ENCODE measurements at places on chromosomes 12 and 14.
A peak's percentile ranks its signal among the peaks of the same experiment; 100 is the strongest.

DNA sequence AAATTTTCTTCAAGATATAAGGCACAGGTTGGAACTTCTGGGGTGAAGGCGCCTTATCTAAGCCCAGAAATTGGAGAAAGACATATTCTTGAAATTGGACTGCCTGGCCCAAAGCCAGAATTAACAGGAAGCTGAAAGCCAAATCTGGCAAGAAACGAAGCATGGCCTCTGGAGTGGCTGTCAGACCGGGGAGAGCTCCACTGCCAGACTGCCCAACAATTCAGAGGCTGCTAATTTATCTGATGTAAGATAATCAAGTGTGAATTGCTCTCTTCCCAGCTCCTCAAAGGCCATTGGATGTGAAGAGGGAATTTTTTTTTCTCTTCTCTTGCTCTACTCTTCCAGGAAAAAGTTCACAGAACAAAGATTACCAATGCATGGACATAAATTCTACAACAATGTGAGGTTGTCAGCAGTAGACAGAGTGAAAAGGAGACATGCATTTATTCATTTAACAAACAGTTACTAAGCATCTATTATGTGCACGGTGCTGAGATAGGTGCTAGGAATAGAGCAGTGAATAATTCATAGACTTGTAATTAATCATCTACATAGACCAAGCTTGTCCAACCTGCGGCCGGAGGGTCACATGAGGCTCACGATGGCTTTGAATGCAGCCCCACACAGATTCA is at the start of gene GDF3:
Gene GDF3 (minus strand): TSS at position 210 of the 632 bp plus-strand sequence. CDS start 47 bp downstream, at position 163.
- peak; percentile 52 for DNase-seq

DNA sequence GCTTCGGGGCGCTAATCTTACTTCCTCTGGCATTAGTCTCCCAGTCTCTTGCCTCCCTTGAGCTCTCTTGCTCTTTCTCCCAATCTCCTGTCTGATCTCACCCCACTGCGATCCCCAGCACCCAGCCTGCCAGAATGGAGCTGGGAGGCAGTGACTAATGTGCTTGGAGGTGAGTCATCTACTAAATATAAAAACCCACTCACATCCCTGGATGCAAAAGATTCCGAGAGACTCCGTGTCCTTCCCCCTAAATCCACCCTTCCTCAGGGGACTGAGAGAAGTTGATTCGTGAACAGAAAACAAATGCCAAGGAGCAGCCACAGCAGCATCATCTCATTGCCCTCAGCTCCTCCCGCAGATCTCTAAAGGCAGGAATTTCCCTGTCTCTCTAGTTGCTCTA is 45.7 kb upstream of the KCNA5 start:
- DNase-seq: no peak

DNA sequence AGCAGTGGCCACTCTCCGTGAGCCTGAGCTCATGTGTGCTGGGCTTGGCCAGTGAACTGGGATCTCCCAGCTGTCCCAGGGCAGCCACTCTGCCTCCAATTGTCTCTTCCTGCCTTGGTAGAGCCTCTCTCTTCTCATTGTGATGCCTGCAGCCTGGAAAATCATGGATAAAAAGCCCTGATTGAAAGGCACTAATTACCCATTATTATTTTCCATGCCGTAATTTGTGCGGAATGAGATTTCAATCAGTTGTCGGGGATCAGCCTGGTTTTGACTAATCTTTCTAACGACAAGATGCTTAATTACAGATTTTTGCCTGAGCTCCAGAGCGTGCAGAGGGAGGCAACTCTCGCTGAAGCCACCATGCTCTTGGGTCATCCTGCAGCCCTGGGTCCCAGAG is 52.7 kb downstream of the ESRRB start:
- no peak for DNase-seq

- no peak for DNase-seq
Observed at GRCh38 chr14:60133487-60133886, 31.7 kb downstream of the DHRS7 start.

GRCh38 chr12:15646581-15646980 is 142.6 kb downstream of the EPS8 start:
- no peak for DNase-seq

DNA sequence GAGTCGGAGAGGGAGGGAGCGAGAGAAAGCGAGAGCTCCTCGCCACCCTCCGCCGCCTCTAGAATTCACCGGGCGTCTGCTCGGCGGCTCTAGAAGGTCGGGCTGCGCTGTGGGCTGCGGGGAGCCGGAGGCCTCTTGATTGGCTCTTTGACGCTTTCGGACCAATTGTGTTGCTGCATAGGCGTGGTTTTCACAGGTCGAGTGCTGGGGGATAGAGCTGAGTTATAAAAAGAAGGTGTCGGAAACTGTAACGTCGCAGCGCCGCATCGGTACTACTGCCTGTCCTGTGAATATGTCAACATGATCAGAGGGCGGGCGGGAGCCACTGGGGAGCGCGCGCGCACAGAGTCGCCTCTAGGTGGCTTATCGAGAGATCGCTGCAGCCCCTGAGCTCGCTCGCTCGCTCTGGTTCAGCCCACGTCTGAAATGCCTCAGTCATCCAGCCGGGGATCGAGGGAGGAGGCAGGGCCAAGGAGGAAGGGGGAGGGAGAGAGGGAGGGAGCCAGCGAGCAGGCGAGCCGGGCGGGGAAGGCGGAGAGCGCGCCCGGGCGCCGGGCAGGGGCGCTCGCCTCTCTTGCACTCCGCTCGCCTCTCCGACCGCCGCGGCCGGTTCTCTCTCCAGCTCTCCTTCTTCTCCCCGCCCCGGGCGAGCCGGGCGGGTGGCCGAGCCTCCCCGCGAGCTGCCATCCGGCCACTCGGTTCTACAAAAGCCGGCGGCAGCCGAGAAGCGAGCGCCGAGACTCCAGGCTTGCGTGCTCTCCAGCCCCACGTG is at the start of gene TBX3:
Gene TBX3 (minus strand): TSS at position 78 of the 772 bp plus-strand sequence. CDS start 975 bp downstream, outside the sequence.
- peak; percentile 58 for DNase-seq

GRCh38 chr14:77714926-77715325 is 7.0 kb downstream of the SLIRP start:
- DNase-seq: peak; percentile 50

GRCh38 chr12:71014180-71014785 is 93.7 kb upstream of the PTPRR start:
- no peak for DNase-seq

- DNase-seq: no peak
Observed at GRCh38 chr12:58916921-58917511, 3.3 kb downstream of the LRIG3 start.

DNA sequence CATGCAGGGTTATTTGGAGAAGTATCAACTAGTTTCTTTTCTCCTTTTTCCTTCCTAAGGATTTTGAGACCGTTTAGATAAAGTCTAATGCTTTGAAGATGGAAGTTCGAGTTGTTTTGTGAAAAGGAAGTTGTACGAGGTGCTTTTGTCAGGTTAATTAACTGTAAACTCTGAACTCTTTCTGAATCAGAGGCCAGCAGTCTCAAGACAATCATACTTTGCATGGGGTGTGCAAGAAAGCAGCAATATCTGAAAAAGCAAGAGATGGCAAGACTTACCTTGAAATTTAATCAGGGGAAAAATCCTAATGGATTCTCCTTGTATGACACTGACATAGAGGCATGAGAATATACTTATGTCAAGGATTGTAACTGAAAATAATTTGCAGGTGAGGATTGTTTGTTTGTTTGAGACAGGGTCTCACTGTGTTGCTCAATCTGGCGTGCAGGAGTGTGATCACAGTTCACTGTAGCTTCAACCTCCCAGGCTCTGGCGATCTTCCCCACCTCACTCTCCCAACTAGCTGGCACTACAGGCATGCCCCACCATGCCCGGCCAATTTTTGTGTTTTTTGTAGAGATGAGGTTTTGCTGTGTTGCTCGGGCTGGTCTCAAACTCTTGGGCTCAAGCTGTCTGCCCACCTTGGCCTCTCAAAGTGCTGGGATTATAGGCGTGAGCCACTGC is 170.2 kb upstream of the HMGA2 start:
- DNase-seq: no peak

DNA sequence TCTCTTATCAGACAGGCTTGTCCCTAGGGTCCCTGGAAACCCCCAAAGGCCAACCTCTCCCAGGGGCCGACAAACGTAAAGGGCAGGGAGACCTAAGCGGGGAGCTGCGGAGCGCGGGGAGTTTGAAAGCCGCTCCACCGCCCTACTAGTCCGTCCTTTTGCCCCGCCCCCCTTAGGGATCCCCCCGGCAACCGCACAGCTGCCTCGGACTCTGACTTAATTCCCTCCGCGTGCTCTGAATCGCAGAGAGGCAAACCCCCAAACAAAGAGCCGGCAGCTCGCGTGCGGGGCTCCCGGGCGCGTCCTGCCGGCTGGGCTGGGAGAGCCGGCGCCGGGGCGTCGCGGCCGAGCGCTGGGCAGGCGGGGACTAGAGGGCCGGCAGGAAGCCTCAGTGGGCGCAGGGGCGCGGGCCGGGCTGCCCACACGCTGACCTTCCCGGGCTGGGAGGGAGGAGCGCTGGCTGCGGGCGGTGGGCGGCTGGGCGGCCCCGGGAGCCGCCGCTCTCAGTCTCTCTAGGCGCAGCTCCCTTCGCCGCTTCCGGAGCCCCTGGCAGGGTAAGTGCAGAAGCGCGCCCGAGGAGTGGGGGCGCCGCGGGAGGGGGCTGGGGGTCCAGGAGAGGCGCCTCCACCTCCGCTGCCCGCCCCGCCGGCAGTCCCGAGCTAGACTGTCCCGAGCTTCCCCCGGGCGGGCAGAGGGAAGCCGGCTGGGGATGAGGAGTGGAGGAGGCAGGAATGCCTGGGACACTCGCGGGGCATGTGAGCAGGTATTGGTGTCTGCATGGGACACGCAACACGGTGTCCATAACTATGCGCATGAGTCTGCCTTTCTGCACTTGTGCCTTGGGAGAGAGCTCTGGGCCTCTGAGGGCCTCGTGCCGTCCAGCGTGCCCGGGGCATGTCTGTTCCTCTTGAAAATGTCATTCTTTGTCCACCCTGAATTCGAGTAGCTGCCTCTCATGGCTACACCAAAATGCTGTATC is at the start of gene TSPAN11:
Gene TSPAN11 (plus strand): TSS at position 506 of the 979 bp plus-strand sequence. CDS start 27,244 bp downstream, outside the sequence.
- no peak for DNase-seq

DNA sequence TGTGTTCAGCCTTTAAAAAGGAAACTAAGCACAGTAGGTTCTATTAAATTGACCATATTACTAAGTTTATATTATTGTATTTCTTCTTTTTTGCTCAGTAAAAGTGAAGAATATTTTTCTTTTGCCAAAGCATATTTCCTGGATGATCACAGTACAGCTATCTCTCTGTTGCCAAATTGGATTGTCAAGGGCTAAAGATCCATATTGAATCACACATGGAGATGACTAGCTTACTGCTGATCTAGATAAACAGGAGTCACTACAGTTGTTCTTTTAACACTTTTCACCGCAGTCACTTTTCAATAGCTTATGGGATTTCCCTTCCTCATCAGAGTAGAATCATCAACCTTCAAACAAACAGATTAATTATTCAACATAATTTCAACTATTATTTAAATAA is 78.6 kb downstream of the LRRC9 start:
- no peak for DNase-seq

DNA sequence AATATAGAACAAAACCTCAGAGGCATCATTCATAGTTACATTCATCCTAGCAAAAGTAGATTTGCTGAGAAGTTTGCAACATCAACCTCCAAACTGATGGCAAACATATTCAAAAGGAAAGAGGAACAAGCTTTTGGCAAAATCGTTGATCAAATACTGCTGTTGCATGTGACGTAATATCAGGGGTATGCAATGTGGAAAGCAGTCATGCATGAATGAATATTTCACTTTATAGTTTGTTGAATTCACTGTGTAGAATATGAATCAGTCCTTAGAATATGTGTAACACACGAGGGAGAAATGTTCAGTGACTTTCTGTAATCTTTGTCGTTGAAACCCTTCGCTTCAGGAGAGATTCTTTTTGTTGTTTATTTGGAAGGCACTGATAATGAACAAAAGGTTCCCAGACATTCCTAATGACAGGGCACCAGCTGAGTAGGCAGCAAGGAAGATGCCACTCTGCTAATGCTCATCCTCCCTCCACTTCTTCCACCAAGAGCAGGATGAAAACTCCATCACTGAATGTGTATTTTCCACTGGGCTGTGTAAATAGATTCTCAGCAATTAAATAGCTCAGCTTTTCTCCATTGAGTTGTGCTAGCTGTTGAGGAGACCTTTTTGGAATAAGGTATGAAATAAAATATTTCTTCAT is 126.1 kb downstream of the PELI2 start:
- peak; percentile 35 for DNase-seq

DNA sequence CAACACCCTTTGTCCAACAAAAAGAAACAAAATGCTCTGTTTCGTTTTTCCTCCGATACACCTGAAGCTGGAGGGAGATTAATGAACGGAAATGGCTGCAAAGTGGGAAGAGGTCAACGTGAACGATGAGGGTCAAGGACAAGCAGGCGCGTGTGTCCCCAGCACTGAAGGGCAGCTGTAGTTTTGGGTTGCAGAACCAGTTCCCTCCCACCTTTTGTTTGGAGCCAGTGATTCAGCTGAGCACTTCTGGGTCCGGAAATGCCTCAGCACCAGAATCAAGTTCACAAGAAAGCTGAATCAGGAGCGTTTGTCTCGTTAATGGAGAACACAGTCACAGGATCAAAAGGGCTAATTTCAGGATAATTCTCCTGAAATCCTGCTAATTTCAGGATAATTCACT is 51.1 kb upstream of the PWP1 start:
- DNase-seq: no peak

DNA sequence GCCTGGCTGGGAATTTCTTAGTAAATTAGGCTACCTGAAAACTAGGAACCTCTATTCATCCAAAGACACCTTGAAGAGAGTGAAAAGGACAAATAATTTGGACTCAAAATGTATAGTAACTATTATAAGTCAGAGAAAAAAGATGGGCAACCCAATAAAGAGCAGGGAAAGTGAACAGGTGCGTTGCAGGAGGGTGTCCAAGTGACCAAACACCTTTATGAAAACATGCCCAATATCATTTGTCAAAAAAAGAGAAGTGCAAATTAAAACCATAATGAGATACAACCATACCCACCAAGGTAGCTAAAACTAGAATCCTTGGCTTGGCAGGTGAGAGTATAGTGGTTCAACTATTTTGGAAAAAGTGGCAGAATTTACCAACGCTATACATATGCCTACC is 24.9 kb upstream of the PLD4 start:
- DNase-seq: no peak

DNA sequence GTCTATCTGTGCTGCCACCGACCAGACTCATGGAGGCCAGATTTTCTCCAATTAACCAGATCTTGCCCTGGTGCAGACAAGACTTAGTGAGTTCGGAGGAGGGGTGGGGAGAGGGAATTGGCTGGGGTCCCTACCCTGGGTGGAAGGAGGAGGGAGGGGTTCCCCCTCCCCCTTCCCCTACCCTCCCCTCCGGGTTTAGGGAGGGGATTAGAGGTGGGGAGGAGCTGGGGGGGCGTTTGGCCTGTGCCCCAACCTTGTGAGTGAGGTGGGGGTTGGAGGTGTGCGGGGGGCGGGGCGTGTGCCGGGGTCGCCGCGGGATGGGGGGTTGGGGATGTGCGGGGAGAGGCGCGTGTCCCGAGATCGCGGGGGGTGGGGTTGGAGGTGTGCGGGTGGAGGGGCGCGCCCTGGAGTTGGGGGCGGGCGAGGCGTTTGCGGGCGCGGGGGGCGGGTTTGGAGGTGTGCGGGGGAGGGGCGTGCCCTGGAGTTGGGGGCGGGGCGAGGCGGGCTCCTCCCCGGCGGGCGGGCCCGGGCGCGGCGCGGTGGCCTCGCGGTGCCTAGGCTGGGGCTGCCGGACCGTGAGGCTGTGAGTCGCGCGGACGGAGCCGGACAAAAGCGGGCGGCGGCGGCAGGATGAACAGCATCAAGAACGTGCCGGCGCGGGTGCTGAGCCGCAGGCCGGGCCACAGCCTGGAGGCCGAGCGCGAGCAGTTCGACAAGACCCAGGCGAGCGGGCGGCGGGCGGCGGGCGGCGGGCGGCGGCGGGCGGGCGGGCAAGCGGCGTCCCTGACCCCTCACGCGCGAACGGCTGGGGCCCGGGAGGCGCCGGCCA is at the start of gene HIP1R:
Gene HIP1R (plus strand): TSS at position 537 of the 829 bp plus-strand sequence. CDS start 94 bp downstream, at position 631.
- no peak for DNase-seq

GRCh38 chr12:55226523-55226922 is 5.7 kb downstream of the OR10A7 start:
- DNase-seq: no peak

GRCh38 chr14:106080922-106081321 is 554.5 kb downstream of the TMEM121 start:
- peak; percentile 30 for DNase-seq

Data from suppressor macrophage (primary cell).